Stimulated activated CD8-positive, alpha-beta memory T cell treated with anti-CD3 and anti-CD28 coated beads, Interleukin-7, amount 100 ng/mL, for 1 hour (primary cell): ENCODE measurements at places on chromosomes 3 and 15.

DNA sequence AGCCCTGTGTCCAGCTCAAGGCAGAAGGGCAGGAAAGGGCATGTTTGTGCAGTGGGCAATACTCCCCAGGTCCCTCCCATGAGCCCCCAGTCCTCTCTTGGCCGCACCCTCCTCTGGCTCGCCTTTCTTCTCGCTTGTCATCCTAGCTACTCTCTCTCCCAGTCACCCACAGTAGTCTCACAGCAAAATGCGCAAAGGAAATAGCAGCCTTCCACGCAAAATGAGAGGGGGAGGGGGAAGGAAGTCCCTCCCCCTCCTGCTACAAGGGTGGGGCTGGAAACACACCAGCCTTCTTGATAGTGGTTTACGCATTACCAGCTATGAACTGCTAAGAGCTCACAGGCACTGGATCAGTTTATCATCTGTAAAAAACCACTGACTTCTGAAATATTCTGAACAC lies 83.8 kb downstream of the GADL1 start:
- no peak for DNase-seq

DNA sequence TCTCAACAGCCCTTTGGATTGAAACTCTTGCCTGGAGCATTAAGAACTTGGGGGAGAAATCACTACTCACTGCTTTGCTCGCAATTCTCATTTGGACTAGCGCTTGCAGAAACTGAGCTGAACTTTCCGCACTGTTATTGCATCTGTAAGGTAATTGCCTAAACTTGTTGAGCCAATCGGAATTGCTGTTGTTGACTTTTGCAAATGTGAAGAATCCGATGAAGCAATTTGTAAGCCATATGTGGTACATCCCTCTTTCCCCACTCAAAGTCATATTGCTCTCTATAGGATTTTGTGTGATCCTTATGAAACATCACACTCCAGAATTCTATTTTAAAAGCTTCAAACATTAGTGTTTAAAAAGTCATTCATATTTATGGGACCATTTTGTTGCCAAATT lies 191.7 kb upstream of the GBE1 start:
- no peak for DNase-seq

GRCh38 chr3:71579326-71579934 lies 4.1 kb downstream of the FOXP1 start:
- no peak for DNase-seq

DNA sequence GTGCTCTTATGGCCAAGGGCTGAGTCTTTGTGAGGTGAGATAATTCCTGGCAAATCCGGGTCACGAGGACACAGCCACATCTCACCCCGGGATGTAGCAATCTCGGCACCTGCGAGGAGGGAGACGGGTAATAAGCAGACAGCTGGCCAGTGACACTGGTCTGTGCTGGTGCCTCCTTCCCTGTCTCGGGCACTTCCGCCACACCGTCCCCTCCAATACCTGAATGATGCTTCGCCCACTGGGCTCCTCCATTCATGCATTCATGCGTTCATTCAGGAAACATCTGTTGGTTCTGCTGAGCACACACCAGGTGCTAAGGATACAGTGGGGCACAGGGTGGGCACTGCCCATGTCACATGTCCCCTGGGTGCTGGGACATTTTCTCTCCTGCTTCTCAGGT lies 60.1 kb downstream of the ATP10A start:
- no peak for DNase-seq

DNA sequence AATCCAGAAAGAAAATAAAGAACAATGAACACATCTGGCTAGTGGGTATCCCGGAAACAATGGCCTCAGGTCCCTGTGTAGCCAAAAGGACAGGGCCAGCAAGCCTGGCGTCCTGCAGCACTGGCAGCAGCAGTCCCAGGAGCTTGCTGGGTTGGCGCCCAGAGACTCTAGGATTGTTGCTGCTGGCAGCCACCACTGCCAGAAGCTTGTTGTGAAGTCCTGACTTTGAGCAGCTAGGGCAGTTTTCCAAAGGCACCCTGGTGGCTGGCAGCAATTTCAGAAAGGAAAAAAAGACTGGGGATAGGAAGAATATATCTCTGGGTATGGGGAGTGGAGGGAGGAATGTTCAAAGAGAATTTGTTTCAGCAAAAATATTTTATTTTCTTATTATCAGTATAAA lies 11.3 kb downstream of the SHQ1 start:
- no peak for DNase-seq

- DNase-seq: no peak
Observed at GRCh38 chr3:134338516-134339261, 35.6 kb downstream of the AMOTL2 start.

- no peak for DNase-seq
Observed at GRCh38 chr15:89802986-89803824, 11.4 kb downstream of the ANPEP start.

GRCh38 chr3:119628816-119629445 lies 31.2 kb downstream of the PLA1A start:
- no peak for DNase-seq

DNA sequence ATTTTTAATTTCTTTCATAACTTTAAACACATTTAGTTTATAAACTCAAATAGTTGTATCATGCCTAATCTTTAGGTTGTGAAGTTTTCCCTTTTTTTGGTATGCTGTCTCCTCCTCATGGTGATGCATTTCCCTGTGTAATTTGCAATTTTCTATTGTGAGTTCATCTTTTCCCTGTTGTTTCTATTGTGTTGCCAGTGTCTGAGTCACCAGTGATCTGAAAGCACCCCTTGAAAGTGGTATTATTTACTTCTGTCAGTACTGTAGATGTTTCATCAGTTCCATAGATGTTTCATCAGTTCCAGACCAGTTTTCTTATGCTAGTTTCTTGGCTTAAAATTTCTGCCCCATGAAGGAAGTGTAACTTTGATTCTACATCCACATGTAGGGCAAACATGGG lies 80.6 kb downstream of the OXSM start:
- DNase-seq: no peak

DNA sequence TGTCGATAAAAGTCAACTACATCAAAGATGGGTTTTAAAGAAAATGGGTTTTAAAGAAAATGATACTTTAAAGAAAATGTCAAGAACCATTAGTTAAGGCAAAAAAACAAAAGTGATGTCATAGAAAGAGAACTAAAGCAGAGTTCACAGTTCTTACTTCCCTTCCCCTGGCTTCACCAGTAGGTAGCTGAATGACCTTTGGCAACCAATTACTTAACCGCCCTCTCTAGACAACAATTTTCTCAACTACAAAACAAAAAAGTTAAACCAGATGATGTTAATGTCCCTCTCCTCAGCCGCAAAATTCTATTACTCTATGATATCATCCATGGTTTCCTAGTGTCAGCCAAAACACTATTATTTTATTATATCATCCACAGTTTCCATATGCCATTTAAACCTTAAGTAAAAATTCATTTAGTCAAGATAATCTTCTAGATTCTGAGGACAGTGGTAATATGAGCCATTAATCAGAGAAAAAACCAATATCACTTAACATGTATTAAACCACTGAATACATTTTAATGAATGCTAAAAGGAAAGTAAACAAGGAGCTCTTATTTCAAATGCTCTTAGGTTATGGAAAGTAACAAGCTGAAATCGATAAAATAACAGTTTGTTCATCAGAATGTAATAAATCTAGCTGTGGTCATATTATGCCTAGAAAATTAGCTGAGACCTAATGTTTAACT lies 13.1 kb downstream of the RYK start:
- no peak for DNase-seq

DNA sequence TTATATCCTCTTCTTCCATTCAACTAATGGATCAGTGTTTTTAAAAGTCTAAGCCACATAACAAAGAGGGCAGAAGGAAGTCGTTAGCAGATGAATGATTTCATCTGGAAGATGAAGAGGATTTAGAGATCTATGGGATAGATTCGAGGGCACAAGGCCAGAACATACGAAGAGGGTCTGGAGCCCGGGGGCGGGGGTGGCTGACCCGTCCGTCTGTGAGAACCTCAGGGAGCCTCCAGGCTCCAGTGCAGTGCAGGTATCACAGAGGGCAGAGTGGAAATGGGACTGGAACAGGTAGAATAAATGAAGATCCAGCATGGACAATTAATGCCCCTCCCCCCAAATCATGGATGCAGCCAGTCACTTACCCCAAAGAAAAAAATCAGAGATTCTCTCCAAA lies 1.5 kb upstream of the GOLGA8B start:
- no peak for DNase-seq

- DNase-seq: no peak
Observed at GRCh38 chr3:134095005-134095404, 65.3 kb upstream of the SLCO2A1 start.
